ENCODE measurements at places on chromosomes 7 and 10. TPM values are rescaled to one million over a fixed set of nuclear protein-coding genes. Genes with fewer than 3 reads are reported as not detected.

Gene LBX1
- total RNA-seq, result not detected

Gene ZNF775
- 3.8 TPM for total RNA-seq

Gene CALML3
- not detected for total RNA-seq

Gene STRIP2
- total RNA-seq, result 7.6 TPM

Gene HNRNPH3
- total RNA-seq, result 31.3 TPM

Gene FAM25A
- not detected for total RNA-seq

Data from A375 (cell line).